ENCODE measurements at places on chromosomes 4 and X.
A peak's percentile ranks its signal among the peaks of the same experiment; 100 is the strongest.

- DNase-seq, result peak; percentile 83
Measured at GRCh38 chrX:120446498-120446897, 22.6 kb downstream of the LAMP2 start.

DNA sequence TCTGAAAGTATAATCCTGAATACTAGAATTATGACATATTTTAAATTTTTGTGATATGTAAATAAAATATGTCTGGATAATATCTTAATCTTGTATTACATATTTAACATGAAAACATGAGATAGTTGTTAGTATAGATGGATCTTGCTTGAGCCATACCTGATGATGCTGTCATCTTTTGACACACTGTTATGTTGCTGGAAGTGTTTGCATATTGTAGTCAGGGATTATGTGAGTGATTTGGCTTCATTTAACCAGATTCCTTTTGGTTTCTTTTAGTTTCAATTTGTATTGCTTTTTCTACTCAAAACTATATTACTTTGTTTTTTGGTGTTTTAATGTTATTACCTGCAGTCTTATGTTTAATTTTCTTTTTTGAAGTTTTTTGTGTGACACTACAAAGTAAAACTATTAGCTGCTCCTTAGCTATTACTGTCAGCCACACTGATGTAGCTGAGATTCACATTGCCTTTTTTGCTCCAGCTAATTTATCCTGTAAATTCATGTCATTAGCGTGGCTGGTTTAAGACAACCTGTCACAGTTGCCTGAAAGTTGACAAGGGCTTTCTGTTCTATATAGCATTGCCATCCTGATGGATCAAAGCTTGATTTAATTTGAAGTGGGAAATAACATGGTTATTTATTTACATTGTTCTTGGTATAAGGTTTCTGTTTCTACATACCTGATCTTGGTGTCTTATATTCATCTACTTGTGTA is 33.7 kb downstream of the METAP1 start:
- DNase-seq, result peak; percentile 3

- DNase-seq, result no peak
Measured at GRCh38 chr4:52081216-52081615, 30.1 kb downstream of the SPATA18 start.

DNA sequence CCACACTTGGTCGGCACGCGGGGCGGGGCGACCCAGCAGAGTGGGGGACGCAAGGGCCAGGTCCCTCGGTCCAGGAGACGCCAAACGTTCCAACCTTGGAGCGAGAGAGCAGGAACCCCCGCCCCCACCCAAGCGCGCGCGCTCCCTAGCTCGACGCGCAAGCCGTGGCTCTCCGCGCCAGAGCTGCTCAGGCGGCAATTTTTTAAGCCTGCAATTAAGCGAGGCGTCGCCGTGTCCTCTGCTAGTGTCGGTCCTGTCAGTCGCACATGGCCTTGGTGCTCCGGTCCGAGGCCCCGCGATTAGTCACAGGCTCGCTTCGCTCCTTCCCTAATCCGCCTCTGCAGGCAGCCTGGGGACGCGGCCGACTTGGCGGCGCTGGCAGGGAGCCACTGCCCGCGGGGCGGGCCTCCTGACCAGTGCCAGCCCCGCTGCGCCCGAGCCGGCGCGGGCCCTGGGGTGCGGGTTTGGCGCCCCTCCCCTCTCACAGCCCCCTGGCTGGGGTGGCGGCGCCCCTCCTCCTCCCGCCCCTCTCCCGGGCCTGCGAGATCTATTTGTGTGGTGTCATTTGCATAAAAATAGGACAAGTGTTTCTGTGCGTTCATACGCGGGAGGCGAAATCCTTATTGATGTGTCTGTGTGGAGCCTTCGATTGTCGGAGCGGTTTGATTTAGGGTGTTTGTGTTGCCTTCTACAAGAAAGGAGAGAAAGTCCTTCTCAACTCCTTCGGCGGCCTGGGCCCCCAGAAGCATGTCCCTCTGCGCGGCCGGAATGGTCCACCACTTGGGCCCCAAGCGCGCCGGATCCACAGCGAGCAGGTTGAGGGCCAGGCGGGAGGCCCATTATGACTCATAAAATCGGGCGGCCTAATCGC is 9.8 kb upstream of the BCOR start:
- peak; percentile 82 for DNase-seq

GRCh38 chr4:26907731-26908599 is 47.3 kb downstream of the STIM2 start:
- DNase-seq, result no peak

DNA sequence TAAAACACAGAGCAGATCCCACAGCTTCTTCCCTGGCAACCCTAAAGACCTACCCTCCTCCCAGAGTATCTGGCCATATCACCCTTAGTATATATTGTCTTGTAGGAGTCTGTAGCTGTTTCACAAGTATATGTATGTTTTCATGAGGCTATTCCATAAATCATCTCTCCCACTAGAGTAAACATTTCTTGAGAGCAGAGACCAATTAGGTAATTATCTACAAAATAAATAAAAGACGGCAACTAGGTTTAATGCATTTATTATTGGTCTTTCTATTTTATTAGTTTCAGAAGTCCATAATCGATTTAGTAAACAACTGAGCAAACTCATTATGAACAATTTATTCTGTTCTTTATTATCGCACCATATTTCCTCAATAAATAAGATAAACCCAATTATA is 7.0 kb downstream of the ACOT9 start:
- no peak for DNase-seq

DNA sequence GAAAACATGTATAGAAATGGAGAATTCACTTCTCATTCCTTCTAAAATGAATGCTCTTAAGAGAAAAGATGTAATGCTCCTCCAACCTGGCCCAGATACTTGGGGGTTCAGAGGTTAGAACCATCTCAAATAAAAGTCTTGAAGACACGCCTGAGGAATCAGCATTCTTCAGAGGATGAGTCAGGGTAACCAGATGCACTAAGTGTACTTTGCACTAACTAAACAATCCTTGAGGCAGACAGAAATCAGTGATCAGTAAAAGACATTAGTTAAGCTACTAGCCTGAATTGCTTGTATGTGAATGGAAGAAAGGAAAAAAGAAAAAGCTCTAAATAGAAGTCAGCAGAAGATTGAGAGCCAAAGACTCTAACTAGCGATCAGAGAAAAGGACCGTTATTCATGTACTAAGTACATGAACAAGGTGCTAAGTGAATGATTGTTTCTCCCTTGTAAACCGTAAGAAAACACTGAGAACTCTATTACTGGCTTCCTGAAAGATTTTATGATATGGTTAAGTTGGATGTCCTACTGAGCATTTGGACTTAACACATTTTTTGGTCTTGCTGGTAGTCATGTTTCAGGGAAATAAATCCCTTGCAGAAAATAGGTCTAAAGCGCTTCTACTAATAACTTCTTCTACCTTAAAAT is 738.3 kb downstream of the STPG2 start:
- no peak for DNase-seq

GRCh38 chrX:2521092-2521926 is 20.5 kb upstream of the DHRSX start:
- no peak for DNase-seq

GRCh38 chr4:9942921-9943600 is 78.2 kb downstream of the SLC2A9 start:
- DNase-seq, result no peak

DNA sequence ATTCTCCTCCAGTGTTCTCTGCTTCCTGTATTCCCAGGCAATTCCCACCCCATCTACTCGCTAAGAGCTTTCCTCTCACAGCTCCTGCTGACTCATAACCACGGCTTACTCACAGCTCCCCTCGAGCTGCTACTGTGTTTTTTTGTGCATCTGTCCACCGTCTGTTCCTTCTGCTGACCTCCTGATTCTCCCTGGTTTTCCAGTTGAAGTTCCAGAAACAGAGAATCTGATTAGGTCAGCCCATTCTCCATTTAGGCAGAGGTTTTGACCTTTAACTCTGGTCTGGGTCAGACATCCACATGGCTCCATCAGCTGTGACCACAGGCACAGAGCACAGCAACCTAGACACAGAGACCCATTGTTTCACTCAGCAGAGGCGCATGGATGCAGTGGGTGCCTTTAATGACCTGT is 5.5 kb upstream of the SMIM20 start:
- DNase-seq, result peak; percentile 94

- no peak for DNase-seq
Measured at GRCh38 chr4:11435557-11435956, 6.9 kb upstream of the HS3ST1 start.

GRCh38 chr4:156971676-156972378 is at the start of gene PDGFC:
Gene PDGFC (minus strand): TSS chr4:156971799. CDS start chr4:156970903, 896 bp downstream.
- peak; percentile 80 for DNase-seq

- no peak for DNase-seq
Measured at GRCh38 chr4:108068442-108068841, 78.8 kb downstream of the HADH start.

DNA sequence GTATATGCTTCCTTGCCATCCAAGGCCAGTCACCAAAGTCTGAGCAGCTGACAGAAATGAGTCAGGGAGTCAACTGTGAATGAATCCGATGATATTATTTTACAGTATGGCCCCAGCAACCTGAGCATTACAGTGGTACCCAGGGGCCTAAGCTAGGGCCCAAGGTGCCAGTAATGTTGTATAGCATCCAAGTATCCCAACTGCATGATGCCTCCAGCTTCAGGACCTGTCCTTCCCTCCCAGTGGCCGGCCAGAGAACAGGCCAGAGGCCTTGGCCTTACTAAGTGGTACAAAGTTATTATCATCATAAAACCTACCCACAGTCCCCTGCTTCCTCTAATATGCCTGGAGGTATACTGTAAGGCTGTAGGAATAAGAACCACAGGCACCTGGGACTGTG is 79.9 kb downstream of the RFC1 start:
- DNase-seq, result no peak

DNA sequence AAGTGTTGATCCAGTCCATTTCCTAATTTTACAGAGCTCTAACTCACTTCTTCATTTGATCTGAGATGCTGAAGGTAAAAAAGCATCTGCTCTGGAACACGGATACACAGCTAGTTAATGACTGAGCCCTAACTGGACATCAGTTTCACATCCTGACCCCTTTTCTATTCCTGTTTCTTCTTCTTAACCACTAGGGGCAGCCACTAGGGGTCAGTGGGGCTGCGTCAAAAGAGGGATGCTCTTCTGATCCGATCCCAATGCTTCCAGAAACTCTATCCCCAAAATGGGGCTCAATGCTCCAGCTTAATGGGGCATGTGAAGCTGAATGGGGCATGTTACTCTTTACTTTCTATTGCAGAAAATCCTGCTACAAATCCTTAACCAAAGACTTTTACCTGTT is 33.4 kb upstream of the PHKA2 start:
- peak; percentile 14 for DNase-seq

GRCh38 chr4:93693141-93693540 is 135.4 kb upstream of the ATOH1 start:
- DNase-seq, result no peak

DNA sequence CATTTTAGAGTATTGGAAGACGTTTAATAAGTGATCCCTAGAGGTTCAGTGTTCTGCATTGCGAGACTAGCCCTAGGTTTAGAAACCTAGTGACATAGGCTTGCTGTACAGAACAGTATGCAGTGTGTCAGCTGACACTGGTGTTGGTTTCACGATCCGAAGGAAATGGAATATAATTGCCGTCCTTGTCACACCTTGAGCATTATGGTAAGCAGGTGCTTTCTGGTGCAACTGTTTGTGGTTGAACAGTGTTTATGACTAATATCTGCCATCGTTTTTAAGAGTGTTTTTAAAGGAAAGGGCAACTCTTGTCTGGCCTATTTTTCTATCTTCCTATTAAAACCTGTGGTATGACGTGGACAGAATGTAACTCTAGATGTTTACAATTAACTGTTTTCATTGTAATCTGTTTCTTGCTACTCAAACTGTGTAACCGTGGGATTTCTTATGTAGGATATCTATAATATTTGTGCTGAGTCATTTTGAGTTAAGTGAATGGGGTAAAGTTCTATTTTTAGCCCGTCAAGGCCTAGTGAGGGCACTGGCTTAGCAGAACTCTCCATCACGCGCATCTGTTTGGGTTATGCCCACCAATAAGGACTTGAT is 53.8 kb upstream of the TBC1D14 start:
- DNase-seq, result peak; percentile 63

- DNase-seq, result no peak
Measured at GRCh38 chrX:126393284-126393683, 159.3 kb downstream of the DCAF12L1 start.

DNA sequence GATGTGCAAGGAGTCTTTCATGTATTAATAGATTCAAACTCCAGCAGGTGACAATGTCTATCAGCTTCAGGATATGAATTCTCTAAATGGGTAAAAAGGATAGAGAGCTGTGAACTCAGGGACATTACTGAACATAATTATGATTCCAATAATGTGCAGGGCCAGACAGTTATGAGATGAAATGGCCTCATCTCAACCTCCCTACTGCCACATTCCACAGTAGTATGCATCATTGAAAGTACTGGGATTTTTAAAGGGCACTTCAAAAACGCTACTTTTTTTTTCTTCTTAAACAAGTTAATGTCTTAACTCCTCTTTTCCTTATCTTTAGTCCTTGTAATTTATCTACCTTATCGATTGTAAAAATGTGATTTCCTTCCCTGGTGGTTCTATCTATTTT is 202.0 kb downstream of the APBB2 start:
- no peak for DNase-seq

- DNase-seq, result peak; percentile 53
Measured at GRCh38 chr4:13891544-13891939, 264.0 kb upstream of the BOD1L1 start.

- DNase-seq, result peak; percentile 83
Measured at GRCh38 chr4:155809835-155810234, 51.0 kb downstream of the GUCY1B1 start.

GRCh38 chrX:39591099-39591498 is 506.7 kb downstream of the BCOR start:
- no peak for DNase-seq

GRCh38 chrX:15157624-15158023 is 112.3 kb downstream of the ASB9 start:
- no peak for DNase-seq

- no peak for DNase-seq
Measured at GRCh38 chr4:22532896-22533295, 17.0 kb upstream of the ADGRA3 start.

- DNase-seq, result no peak
Measured at GRCh38 chr4:139764182-139764581, 98.6 kb downstream of the MGST2 start.

DNA sequence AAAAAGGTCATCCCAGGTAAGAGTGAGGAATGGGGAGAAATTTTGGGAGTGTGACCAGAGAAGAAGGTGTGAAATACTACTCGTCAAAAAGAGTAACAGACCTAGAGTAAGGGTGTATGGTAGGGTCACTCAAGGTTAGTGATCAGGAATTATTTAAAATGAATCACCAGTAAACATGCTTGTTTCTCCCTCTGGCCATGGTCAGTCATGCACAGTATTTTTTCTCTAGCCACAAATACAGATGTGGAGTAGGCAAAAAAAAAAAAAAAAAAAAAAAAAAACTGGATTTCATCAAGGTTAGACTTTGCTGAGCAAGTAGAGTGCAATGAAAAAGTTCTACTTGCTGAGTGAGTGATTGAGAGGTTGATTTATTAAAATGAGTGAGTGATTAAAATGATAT is 34.2 kb upstream of the SLIT2 start:
- DNase-seq, result peak; percentile 62

All from M059J (cell line).